Foreskin keratinocyte (primary cell): ENCODE measurements at places on chromosomes 3 and 15. TPM values are rescaled to one million over a fixed set of nuclear protein-coding genes. Genes with fewer than 3 reads are reported as not detected.

The ANKUB1 gene
- total RNA-seq = 0.42 and 0.82 TPM in 2 replicates

The SCAANT1 gene
- not detected in 2 replicates for total RNA-seq

The ZNF592 gene
- 13.1 and 13.5 TPM in 2 replicates for total RNA-seq

The FGF12 gene
- 0.04 TPM in 1 of 2 replicates, not detected in the other for total RNA-seq

The SLC15A2 gene
- 1.0 and 1.5 TPM in 2 replicates for total RNA-seq

The LRTM1 gene
- total RNA-seq = not detected in 2 replicates

The DGKG gene
- total RNA-seq = 0.11 TPM in 1 of 2 replicates, not detected in the other

The ATP13A4 gene
- not detected in 2 replicates for total RNA-seq

The CMTM6 gene
- total RNA-seq = 64.3 and 66.8 TPM in 2 replicates

The INSYN1 gene
- total RNA-seq = 0.24 and 0.35 TPM in 2 replicates

The CYP8B1 gene
- not detected in 2 replicates for total RNA-seq

The ATP10A gene
- total RNA-seq = not detected in 2 replicates

The RTP3 gene
- not detected in 2 replicates for total RNA-seq

The CYP19A1 gene
- total RNA-seq = not detected in 2 replicates

The MRAS gene
- 2.9 and 6.3 TPM in 2 replicates for total RNA-seq

The SLC2A2 gene
- not detected in 2 replicates for total RNA-seq
